ENCODE measurements at places on chromosomes 5 and 9.

DNA sequence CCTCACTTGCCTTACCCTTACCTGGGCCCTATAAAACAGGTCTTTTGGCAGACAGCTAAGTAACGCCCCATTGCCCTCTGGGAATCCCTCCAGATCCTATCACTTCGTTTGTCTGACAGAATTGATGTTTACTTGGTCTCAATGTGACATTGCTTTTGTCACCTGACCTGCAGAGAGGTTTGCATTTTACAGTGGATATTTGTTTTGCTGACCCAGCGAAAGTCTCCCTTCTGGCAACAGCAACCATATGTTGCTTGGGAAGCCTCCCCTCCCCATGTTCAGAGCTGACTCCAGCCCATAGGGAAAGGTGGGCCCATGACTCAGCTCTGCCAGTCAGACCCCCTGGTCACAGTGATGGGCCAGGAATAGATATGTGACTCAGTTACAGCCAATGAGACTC lies 54.0 kb upstream of the LARP1 start:
- DNase-seq: no peak

DNA sequence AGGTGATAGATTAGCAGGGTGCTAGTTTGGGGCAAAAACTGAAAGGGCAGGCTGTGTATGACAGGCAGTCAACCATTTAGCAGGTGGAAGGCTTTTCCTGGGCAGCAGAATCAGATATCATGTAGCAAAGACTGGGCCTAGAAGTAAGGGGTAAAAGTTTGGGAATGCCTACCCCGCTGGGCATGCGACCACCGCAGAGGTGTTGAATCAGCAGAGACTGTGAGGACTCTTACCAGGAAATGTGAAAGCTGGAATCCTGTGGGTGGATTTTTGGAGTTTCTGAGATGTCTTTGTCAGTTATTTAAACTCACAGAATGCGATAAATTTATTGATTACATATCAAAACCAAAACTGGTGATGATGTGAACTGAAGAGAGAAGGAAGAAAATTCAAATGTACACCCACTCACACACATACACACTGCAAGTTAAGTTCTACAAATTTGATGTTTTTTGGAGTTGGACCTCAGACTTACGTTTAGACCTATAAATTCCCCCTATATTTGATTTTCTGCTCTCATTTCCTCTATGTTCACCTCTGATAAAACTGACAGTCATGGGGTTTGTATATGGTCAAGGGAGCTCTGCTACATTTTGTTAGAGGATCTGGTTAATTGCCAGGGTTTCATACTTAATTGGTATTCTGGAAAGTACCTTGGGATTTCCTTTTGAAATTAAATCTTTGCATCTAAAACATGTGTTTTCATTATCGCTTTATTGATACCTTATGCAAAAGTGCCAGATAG lies 333.6 kb downstream of the CSNK1G3 start:
- DNase-seq: no peak

- DNase-seq: no peak
Observed at GRCh38 chr9:91776409-91777291, 173.4 kb downstream of the ROR2 start.

GRCh38 chr5:159800131-159800840 lies 116.0 kb upstream of the ADRA1B start:
- DNase-seq: no peak

DNA sequence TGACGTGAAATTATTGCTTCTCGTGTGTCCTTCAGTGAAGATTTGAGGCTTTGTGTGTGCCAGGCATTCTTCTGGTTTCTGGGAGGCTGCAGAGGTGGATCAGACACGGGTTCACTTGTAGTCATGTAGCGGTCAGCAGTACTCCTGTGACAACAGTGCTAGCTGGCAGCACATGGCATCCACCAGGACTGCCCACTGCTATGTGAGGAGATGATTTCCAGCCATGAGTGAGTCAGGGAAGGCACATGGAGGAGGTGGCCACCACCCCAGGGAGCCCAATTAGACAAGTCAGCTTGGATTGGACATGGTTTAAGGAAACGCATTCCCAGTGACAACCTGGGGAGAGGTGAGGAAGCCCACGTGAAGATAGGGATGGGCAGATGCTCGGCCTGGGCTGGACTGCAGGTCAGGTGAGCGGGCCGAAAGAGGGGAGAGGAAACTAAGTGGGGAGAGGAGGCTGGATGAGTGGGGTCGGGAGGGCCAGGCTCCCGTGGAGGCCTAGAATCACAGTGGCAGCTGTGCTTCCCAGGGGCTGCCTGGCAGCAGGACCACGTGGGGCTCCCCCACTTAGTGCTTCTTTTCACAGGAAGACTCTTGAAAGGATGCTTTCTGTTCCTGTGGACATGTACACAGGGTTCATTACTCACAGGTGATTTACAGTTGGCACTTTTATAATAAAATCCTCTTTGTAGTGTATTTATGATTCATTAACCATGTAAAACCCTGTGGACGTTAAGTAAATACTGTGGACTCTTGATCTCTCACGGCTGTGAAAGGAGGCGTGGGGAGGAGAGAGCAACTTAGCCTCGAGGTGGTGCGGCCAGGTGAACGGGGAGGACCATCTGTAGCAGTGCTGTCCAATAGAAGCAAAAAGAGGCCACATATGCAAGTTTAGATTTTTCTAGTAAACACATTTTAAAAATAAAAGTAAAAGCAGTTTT lies 80.0 kb upstream of the OTULINL start:
- DNase-seq: peak; percentile 23

GRCh38 chr5:146529984-146530383 lies 14.0 kb upstream of the GPR151 start:
- DNase-seq: no peak

DNA sequence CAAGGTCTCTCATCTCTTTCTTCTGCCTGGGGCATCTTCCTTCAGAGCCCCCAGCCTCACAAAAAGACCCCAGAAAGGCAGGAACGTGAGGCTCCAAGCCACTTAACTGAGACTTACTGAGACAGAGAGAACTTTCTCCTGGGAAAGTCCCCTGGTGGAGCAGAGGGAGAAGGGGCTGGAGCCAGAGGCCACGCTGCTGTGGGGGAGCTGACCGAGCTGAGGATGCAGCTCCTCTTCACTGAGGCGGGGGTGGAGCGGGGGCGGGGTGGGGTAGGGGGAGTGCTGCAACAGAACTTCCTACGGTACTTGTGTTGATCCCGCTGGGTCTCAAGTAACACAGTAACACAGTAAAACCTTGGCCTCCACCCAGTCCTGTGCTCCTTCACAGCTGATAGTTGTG lies 204.0 kb downstream of the FSTL4 start:
- DNase-seq: no peak

DNA sequence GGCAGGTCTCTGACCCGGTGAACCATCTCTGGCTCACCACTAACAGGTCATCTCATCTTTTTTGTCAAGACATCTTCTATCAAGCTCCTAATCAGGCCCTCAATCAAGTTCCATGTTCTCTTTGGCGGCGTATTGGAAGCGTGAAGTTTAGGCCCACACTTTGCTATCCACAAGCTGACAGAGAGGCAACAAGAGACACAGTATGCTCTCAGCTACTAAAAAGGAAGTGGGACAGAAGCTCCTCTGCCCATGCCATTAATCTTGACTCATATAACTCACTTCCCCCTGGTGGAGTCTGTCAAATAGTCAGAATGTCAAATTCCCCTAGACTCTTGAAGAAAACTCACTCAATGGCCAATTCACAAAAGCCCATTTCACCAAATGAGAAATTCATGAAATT lies 77.6 kb upstream of the TMC1 start:
- peak; percentile 61 for DNase-seq

GRCh38 chr5:37490120-37490810 lies 111.1 kb downstream of the WDR70 start:
- DNase-seq: no peak

DNA sequence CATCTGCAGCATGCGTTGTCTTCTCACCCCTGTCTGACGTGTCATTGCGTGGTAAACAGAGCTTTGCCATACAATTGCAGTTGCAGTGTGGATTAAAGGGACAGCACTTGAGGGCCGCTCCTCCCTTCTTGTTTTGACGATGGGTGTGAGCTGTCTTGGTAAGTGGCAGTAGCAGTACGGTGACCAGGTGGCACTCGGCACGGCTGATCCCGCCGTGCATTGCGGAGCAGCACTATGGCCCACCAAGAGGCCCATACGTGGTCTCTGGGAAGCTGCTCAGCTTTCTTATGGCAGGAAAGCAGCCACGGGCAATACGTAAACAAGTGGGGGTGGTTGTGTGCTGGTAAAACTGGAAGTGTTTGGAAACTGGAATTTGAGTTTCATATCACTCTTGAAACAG lies 25.1 kb downstream of the EHMT1 start:
- DNase-seq: no peak

DNA sequence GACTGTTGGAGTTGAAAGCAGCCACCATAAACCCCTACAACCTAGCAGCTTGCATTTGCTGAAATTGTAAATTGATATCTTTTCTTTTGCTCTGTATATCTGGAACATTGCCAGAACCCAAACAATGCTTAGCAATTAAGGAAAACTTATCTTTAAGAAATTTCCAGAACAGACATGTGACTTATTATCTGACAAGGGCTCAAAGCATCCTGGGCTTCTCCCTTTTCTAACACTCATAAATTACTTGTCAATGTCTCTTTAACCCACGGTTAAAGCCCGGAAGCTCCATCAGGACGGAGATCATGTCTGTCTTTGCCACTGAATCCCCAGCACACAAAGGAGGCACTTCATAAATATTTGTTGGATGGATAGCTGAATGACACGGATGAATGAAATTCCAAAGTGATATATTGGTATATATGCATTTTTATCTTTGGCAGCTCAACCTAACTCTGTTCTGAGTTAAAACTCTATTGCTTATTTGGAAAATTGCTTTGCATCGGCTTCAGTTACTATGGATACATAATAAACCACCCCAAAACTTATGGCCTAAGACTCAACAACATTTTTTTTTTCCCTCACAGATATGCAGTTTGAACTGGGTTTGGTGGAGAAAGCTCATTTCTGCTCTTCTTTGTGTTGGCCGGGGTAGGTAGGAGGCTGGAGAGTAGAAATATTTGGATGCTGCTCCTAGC lies 103.1 kb upstream of the CLINT1 start:
- DNase-seq: no peak

- DNase-seq: no peak
Observed at GRCh38 chr9:96379461-96379860, 4.0 kb downstream of the SLC35D2 start.

- DNase-seq: no peak
Observed at GRCh38 chr9:78605041-78606000, 308.4 kb downstream of the PSAT1 start.

DNA sequence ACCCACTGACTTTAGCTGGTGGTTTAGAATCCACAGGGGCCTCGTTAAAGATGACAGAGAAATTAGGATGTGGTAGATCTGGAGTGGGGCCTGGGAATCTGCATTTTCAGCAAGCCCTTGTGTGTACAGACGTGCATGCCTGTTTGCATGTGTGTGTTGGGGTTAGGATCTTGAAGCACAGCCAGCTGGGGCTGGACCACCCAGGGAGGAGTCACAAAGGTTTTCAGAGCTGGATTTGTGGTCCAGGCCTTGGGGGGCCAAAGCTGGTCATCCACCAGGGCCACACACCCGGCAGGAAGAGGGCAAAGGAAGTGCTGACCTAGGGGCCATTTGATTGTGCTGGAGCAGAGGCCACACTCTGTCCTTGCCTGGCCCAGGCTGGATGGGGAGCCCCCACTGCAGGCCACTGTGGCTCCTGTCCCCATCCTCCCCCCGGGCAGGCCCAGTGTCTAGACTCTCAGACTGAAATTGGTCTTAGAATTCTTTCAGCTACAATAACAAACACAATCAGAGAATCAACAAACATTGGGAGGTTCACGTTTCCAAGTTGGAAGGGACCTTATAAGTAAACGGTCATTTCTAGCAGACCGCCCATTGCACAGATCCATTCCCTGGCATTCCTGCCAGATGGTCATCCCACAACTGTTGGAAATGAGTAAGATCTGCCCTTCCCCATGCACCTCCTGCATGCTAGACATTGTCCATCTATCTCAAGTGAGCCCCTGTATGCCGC lies 10.3 kb downstream of the CDX1 start:
- DNase-seq: no peak

- DNase-seq: no peak
Observed at GRCh38 chr9:94908011-94908563, 181.6 kb downstream of the AOPEP start.

- no peak for DNase-seq
Observed at GRCh38 chr9:15157381-15157780, 149.6 kb downstream of the TTC39B start.

DNA sequence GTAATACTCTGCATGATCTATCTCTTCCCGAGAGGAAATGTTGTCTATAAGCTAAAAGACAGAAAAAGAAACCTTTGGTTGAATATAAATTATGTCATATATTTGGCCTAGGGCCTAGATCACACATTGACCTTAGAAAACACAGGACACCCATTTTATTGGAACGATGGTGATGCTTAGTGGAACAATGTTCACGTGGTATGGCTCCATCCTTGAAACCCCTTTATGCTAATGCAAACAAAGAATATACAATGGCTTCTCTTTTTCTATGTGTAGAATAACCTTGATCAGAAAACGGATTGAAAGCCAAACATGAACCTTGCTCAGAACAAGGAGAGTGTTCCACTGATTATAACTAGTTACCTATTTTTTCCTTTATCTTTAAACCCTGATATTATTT lies 24.5 kb downstream of the MRPS27 start:
- DNase-seq: no peak

GRCh38 chr5:40914835-40915234 lies 5.5 kb downstream of the C7 start:
- DNase-seq: peak; percentile 45

- DNase-seq: no peak
Observed at GRCh38 chr5:99317136-99317535, 388.3 kb upstream of the CHD1 start.

DNA sequence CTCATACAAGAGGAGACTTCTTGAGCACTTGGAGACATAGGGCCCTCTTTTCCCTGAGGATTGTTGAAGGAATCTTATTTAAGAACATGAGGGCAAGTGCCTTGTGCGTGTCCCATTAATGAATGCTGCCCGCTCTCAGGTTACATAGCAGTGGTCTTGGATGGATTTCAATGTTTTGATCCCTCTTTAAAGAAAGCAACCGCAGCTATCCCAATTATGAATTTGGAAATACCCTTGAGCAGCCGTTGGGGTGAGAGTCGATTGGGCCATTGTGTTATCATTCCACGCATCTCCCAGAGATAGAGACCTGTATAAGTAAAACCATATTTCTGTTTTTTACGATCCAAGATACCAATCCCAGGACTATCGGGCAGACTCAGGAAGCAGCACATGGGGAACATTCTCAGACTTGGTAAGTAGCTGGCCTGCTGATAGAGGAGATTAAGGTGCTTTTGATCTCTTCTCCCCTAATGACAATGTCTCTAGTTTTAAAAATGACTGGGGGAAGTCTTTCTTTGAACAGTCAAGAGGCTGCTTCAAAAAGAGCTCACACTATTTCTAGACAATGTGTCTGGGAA lies 145.3 kb downstream of the MACROH2A1 start:
- no peak for DNase-seq

DNA sequence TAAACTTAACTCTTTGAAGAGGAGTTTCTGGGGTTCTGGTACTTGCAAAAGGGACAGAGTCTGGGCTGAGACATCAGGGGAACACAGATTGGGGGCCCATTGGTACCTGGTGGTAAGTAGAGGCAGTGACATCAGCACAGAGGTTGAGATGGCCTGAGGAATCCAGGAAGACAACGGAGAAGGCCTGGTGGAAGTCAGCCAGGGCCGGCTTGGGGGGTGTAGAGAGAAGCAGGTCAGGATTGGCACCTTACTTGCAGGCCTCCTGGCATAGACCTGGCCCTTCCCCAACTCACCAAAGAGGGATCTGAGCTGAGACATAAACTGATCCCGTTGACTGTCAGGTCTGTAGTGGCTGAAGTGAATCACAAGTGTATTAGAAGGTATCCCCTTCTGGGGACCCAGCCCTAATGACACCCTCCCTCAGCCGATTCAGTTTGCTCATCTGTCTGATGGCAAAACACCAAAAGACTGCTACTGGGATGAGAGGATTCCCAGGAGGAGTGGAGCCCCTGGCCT lies 5.5 kb downstream of the NOL6 start:
- no peak for DNase-seq
